ENCODE measurements at places on chromosomes 3 and 15.

DNA sequence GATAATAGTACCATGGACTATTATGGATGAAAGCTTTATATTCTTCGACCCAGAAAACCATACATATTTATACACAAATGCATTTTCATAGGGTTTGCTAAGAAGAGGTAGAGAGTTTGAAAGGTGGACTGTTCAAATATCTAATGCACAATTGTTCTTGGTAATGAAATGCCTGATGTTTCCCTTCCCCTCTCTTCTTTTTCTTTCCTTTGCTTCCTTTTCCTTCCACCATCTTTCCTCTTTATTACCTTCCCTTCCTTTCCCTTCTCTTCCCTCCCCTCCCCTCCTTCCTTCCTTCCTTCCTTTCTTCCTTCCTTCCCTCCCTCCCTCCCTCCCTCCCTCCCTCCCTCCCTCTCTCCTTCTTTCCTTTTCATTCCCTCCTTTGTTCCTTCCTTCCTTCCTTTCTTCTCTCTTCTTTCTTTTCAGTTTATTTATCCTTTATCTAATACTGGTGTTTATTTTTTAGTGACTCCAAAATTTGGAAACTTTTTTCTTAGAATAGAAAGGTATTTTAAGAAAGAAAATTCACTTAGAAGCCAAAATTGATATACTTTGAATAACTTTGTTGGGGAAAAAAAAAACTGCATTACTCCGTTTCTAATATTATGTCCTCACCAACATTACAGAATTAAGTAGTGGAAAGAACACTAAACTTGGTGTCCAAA, 22.7 kb upstream of the PYDC2 start:
- no peak for DNase-seq

DNA sequence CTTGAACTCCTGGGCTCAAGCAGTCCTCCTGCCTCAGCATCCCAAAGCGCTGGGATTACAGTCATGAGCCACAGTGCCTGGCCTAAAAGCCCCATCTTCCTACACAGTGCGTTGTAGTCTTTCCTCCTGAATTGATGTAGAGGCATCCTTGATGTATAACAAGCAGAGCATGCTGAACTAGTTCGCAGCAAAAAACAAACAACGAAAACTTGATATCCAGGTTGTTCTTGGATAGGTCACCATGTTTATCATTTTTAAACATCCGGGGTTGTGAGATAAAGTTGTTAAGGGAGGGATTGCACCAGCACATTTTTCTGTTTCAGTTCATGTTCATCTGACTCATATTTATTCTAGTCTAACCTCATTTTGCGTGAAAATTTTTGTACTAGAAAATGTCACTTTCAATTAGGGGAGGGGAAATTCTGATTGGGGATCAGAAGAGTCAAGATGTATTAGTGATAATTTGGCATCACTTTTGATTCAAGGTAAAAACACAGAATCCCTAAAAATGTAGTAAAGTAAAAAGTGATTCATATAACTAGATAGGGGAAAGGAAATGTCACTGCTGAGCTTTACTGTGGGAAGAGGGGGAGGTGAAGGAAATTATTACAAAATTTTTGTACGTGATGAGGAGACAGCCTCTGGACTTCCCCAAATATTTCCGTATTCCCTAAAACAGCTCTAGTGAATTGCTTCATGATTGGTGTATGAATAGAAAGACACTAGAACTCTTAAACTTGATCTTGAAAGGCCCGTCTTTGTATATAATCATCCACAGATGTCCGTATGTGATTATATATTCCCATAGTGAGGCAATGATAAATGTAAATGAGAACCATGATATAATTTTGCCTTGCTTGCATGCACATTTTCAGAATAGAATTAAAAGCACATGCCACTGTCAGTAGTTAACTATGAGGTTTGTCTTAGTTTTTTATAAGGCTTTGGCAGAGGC, 22.9 kb downstream of the RAB8B start:
- no peak for DNase-seq

- peak; percentile 28 for DNase-seq
Measured at GRCh38 chr3:151379083-151379734, 5.3 kb downstream of the P2RY12 start.

DNA sequence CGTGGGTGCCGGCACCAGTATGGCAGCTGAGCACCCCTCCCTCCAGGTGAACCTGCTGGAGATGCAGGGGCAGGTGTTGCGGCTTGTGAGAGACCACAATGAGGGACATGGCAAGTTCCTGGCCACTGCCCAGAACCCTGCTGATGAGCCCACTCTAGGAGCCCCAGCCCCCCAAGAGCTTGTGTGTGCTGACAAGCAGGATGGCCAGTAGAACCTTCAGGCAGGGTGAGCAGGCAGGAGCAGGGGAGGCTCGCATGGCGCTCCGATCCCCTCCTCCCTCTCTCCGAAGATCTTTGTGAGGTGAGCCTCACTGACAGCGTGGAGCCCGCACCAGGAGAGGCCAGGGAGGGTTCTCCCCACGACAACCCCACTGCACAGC, 29.8 kb downstream of the NGRN start:
- no peak for DNase-seq

DNA sequence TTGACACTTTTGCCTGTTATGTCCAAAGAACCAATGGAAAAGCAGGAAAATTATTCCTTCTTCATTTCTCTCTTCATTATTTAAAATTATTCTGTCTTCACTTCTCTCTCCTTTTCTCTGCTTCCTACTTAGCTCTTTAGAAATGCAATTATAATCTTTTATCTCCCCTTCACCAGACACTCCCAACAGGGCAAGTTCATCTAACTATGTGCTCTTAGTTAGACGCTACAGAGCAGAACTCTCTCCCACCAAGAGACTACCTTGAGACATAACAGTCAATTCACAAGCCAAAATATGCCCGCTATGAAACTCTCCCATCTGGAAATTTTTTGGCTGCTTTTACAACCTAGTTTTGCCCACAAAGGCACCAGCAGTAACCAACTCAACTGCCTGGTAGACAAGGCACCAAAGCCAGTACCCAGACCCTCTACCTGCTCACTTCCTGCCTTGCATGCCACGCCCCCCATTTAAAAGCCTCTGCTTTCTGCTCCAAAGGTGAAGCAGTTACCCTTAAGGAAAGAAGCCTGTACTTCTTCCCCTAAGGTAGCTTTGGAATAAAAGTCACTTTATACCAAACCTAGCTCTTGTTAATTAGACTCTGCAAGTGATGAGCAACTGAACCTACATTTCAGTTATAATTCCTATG, 28.1 kb downstream of the CCRL2 start:
- DNase-seq = no peak

DNA sequence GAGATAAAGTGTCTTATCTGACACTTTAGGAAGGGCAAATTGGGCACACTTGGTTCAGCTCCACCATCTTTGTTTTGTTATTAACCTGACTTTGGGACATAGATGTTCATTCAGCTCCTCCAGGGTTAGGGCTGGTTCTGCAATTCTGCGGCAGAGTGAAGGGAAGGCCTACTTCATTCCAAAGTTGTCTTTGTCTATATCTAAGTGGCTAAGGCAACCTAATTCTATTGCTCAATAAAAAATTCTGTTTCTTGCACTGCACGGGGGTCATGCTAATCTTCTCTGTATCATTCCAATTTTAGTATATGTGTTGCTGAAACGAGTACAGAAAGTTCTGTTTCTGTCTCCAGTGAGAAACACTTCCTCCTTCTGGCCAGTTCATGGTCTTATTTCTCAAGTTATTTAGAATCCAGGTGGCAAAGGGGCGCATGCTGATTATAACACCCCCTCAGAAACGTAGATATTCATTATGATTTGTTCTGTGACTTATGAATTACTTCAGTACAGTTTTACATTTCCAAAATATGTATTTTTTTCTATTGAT, 53.5 kb downstream of the PFN2 start:
- DNase-seq = no peak

DNA sequence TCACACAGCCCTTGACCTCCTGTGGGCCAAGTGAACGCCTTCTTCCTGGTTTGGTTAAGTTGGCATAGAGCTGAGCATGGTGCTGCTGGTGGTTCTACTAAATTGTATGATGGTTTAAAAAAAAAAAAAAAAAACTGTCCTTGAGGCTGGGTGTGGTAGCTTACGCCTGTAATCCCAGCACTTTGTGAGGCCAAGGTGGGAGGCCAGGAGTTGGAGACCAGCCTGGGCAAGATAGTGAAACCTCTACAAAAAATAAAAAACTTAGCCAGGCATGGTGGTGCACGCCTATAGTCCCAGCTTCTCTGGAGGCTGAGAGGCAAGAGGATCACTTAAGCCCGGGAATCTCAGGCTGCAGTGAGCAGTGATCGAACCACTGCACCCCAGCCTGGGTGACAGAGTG, 58.9 kb upstream of the FLNB start:
- DNase-seq = no peak

GRCh38 chr3:176789281-176789705, 408.0 kb downstream of the TBL1XR1 start:
- no peak for DNase-seq

DNA sequence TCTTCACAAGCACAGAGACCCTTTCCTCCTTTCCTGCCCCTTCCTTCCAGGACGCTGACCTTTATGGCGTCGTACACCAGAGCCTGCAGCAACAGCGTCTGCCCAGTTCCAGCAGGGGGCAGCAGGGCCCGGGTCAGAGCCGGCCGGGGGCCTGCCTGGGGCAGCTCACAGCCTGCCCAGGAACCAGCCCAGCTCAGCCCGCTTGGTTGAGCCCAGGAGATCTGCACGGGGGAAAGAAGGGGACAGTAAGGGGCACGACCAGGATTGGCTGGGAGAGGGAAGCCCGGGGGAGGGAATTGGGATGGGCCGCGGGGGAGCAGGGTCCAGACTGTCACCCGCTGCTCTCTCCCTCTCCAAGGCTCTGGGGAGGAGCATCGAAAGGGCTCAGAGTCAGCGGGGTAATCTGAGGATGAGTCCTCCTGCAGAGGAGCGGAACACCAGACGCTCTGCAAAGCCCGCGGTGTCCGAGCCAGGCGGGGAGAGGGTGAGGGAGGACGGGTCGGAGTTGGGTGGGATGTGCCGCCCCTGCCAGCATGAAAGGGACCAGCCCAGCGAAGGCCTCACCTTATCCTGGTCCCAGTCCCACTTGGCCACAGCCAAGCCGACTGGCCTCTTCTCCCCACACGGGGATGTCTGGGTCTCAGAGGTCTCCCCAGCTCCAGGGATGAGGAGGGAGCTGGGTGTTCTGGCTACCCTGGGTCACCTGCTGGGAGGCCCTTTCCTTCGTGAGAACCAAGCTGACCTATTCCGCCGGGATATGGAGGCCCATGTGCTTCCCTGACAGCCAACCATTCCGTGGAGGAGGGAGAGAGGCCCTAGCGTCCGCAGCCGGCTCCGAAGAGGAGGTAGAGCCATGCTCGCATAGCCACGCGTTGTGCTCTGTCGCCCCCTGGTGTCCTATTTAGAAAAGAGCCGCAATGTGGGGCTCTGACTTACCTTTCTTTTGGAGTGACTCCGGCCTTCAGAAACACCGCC, 7.4 kb upstream of the IGDCC3 start:
- DNase-seq = peak; percentile 77

- DNase-seq = no peak
Measured at GRCh38 chr3:52831500-52832301, 1.2 kb upstream of the ITIH4 start.

GRCh38 chr3:71582612-71583565, 639 bp downstream of the FOXP1 start:
- DNase-seq = peak; percentile 38

GRCh38 chr3:157669416-157669815, 166.2 kb upstream of the VEPH1 start:
- DNase-seq = no peak

GRCh38 chr3:129387487-129387886, 40.9 kb downstream of the EFCAB12 start:
- no peak for DNase-seq

- no peak for DNase-seq
Measured at GRCh38 chr3:54421943-54422342, 299.6 kb downstream of the CACNA2D3 start.

GRCh38 chr3:11283139-11283475, 10.9 kb downstream of the ATG7 start:
- DNase-seq = no peak

DNA sequence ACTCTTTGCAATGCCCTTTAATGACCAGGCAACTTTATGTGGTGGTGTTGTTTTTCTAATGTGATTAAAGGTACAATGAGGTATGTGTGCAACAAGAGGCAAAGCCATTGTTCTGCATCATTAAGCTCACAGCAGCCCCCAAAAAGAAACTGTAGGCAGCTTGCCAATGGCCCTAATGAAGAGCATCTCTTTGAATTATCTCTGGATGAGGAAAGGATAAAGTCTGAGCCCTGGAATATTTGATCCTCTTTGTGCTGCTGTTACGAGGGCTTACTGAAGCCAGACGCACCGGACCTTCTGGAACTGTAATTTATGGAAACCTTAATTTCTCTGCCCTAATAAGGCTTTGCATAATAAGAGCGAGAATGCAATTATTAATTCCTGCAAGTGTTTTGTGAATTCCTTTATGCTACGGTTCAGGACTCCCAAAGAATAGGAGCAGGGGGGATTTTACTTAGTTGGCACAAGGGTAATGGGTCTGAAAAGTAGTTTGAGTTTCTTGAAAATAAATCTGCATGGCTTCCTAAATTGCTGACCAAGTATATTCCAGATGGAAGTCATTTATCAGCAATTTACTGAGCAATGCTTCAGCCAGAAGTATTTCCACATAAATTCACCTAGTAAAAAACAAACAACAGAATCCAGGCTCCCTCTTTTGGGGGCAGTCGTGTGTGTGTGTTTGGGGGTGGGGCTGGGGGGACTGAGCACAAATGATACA, 193.4 kb downstream of the PDZRN3 start:
- DNase-seq = no peak

GRCh38 chr15:50906954-50907600, 1.4 kb upstream of the AP4E1 start:
- no peak for DNase-seq

GRCh38 chr3:171177553-171177952, 151.0 kb upstream of the SLC2A2 start:
- DNase-seq = no peak

GRCh38 chr3:46565077-46565476, 1.0 kb downstream of the LRRC2 start:
- DNase-seq = no peak

DNA sequence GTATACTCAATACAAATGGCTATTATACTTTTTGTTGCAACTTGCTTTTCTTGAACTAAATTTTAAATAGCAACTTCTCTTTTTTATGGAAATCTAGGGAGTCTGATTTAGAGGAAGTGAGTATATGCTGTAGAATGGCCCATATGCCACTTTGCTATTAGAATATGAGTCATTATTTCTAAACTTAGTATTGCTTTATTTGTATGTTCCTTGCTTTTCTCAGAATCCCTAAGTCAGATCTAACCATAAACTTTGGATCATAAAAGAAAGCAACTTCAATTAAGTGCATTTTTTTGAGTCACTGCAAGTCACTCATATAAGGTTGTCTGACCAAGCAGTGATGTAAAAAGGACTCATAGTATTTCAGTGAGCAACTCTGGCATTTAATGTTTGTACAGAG, 17.5 kb upstream of the SPTSSB start:
- no peak for DNase-seq

DNA sequence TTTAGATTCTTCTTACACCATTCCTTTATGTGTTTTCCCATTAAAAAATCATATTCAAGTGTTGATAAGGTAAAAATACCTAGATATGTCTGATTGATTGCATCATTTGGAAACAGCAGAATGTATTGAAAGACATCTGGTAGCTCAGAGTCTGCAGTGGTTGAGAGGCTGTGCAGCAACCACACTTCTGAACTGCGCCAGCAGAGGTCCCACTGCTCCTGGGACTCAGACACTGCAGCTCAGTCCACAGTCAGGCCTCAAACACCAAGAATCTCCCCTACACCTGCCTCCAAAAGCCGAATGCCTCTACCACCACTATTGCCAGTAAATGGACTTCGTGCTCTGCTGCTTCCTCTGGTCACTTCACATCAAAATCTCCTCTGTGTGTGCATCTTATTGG, 176.9 kb upstream of the LMCD1 start:
- peak; percentile 42 for DNase-seq
